ENCODE measurements at places on chromosomes 6 and 20.

- no peak for DNase-seq
These were observed 2.4 kb upstream of the CCR6 start for GRCh38 chr6:167120583-167120903.

GRCh38 chr6:165178056-165178455 is 131.3 kb downstream of the C6orf118 start:
- no peak for DNase-seq

GRCh38 chr6:160178271-160178670 is 56.7 kb downstream of the SLC22A1 start:
- DNase-seq: no peak

DNA sequence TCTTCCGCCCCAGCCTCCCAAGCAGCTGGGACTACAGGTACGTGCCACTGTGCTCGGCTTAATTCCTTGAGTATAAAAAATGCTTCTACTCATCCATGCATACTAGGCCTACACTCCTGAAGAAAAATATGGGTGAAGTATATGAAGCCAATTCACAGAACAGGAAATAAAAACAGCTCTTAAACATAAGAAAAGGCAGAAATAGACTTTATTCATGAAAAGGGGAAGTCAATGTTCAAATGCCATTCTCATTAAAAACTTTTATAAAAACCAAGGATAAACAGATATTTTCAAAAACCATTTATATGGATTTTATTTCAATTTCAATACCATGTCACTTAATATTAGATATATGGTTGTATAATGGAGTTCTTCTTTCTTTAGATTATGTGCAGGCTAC is 18.3 kb downstream of the SERPINB9 start:
- no peak for DNase-seq

GRCh38 chr6:57013521-57013926 is 33.0 kb upstream of the KIAA1586 start:
- DNase-seq: peak; percentile 75

DNA sequence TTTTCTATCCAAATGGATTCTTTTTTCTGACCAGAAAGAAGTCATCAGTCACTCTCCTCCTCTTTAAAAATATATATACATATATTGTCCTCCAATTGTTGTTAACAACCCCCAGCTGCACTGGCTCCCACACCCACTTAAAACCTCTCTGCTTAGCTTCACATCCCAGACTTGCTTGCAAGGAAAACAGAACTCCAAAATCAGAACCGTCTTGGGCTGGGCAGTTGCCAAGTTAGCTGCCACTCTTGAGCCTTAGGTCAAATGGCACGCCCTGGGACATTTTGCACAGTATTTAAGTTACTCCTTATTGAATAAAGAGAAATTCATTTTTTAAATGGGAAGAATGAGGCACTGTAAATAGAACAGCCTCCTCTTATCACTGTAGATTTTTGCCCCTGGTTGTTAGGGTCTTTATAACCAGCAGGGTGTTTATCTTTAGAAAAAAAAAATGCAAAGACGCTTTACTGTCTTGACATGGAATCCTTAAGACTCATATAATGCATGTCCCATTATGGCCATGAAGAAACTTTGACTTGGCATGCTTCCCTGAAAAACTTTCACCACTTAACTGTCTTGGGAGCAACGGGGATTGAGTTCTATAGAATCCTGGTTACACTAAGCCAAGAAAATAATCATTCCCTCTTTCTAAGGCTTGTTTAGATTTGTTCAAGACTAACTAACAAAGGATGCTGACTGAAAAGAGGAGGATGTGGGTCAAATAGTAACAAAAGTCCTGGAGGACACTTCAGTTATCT is 204.5 kb downstream of the ISM1 start:
- DNase-seq: no peak

Measured in ELF-1 (cell line).